ENCODE measurements at places on chromosomes 13 and 19. TPM values are rescaled to one million over a fixed set of nuclear protein-coding genes. Genes with fewer than 3 reads are reported as not detected.

The FOSB gene
- total RNA-seq = 33.6 TPM

DNA sequence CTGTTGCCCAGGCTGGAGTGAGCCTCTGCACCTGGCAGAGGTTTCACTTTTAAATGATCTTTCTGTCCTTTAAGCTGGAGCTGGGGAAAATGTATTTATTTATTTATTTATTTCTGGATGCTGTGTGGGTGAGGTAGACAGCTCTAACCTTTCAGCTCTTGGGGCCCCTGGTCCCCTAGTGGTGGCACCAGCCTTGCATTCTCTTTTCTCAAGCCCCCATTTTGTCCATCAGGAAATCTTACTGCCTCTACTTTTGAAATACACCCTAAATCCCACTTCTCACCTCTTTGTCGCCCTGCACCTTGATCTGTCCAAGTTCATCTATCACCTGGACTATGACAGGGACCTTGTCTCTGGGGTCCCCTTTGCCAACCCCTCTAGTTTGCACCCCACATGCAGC is 2.1 kb upstream of the B9D2 start:
- H3K27ac ChIP-seq = no peak overlapping the region
- no peaks in the 10 kb centered on the region for H3K27me3 ChIP-seq
- peaks cover 34% of the 10 kb centered on the region for H3K4me1 ChIP-seq
- no peaks in the 10 kb centered on the region for H3K36me3 ChIP-seq
- DNase-seq = no peak

The MYO9B gene
- total RNA-seq = 94.1 TPM

DNA sequence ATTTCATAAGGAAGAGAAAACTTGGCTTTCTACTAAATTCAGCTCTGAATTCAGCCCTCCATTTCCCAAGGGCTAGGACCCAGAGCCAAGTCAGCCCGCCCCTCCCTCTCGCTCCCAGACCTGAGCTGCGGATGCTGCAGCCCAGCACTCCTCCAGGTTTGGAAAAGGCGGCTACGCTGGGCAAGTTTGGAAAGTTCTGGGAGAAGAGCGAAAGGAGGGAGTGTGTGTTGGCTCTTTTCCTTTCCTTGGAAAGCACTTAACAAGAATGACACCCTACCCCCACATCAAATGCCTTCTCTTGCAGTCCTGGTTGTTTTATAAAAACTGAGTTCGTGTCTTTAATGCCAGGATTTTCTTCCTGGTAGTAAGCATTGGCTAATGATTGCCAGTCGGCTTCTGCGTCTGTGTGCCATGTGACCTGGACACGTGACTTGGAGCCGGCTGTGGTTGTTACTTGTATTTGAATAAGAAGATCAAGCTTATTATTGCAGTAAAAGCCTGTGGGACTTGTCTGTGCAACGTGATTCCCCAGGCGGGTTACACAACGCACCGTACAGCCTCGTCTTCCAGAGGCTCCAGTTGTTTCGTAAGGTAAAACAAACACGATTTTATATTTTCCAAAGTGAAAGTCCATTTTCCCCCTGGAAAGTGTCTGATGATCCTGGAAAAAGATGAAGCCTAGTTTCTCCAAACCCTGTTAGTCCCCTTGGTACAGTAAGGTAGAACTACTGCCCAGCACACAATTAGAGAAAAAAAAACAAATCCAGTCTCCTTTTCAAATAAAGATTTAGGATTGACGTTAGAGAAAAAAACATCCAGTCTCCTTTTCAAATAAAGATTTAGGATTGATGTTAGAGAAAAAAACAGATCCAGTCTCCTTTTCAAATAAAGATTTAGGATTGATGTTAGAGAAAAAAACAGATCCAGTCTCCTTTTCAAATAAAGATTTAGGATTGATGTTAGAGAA is 26.8 kb upstream of the UBE2L5 start:
- H3K27me3 ChIP-seq = no peaks in the 10 kb centered on the region
- peak overlapping the region; percentile 67 for H3K4me3 ChIP-seq
- H3K4me1 ChIP-seq = peaks cover 9% of the 10 kb centered on the region
- no peak for DNase-seq
- peak overlapping the region; percentile 86 for H3K27ac ChIP-seq
- no peaks in the 10 kb centered on the region for H3K36me3 ChIP-seq

The RFPL4A gene
- not detected for total RNA-seq

GRCh38 chr19:42098781-42099180 is 22.8 kb downstream of the ZNF574 start:
- H3K4me1 ChIP-seq = no peaks in the 10 kb centered on the region
- H3K27ac ChIP-seq = no peak overlapping the region
- DNase-seq = no peak
- no peak overlapping the region for H3K4me3 ChIP-seq
- H3K36me3 ChIP-seq = no peaks in the 10 kb centered on the region

- DNase-seq = no peak
- no peaks in the 10 kb centered on the region for H3K36me3 ChIP-seq
- no peak overlapping the region for H3K4me3 ChIP-seq
- no peaks in the 10 kb centered on the region for H3K27me3 ChIP-seq
- H3K27ac ChIP-seq = no peak overlapping the region
Observed at GRCh38 chr13:22196777-22197176, 525.9 kb downstream of the FGF9 start.

GRCh38 chr19:46209051-46209450 is 20.5 kb upstream of the IGFL1 start:
- no peak overlapping the region for H3K4me3 ChIP-seq
- no peaks in the 10 kb centered on the region for H3K27me3 ChIP-seq
- DNase-seq = no peak
- no peaks in the 10 kb centered on the region for H3K36me3 ChIP-seq

GRCh38 chr13:44165889-44166496 is 207.6 kb upstream of the SERP2 start:
- no peaks in the 10 kb centered on the region for H3K4me1 ChIP-seq
- no peak for DNase-seq
- H3K27ac ChIP-seq = no peak overlapping the region

The KLK8 gene
- total RNA-seq = not detected

The B3GNT3 gene
- not detected for total RNA-seq

GRCh38 chr13:36841391-36841790 is 22.4 kb downstream of the RFXAP start:
- no peak overlapping the region for H3K27ac ChIP-seq
- H3K27me3 ChIP-seq = no peaks in the 10 kb centered on the region
- H3K36me3 ChIP-seq = no peaks in the 10 kb centered on the region
- no peak overlapping the region for H3K4me3 ChIP-seq
- H3K4me1 ChIP-seq = no peaks in the 10 kb centered on the region
- DNase-seq = no peak

GRCh38 chr19:28563964-28564921 is 648.7 kb downstream of the UQCRFS1 start:
- no peaks in the 10 kb centered on the region for H3K36me3 ChIP-seq
- no peak for DNase-seq
- H3K27me3 ChIP-seq = no peaks in the 10 kb centered on the region
- H3K27ac ChIP-seq = no peak overlapping the region

The KLK5 gene
- total RNA-seq = 0.74 TPM

GRCh38 chr19:12985049-12985776 is 10.1 kb upstream of the NFIX start:
- DNase-seq = peak; percentile 67
- no peak overlapping the region for H3K27ac ChIP-seq
- H3K36me3 ChIP-seq = no peaks in the 10 kb centered on the region
- no peak overlapping the region for H3K4me3 ChIP-seq
- H3K4me1 ChIP-seq = peaks cover 23% of the 10 kb centered on the region
- no peaks in the 10 kb centered on the region for H3K27me3 ChIP-seq

DNA sequence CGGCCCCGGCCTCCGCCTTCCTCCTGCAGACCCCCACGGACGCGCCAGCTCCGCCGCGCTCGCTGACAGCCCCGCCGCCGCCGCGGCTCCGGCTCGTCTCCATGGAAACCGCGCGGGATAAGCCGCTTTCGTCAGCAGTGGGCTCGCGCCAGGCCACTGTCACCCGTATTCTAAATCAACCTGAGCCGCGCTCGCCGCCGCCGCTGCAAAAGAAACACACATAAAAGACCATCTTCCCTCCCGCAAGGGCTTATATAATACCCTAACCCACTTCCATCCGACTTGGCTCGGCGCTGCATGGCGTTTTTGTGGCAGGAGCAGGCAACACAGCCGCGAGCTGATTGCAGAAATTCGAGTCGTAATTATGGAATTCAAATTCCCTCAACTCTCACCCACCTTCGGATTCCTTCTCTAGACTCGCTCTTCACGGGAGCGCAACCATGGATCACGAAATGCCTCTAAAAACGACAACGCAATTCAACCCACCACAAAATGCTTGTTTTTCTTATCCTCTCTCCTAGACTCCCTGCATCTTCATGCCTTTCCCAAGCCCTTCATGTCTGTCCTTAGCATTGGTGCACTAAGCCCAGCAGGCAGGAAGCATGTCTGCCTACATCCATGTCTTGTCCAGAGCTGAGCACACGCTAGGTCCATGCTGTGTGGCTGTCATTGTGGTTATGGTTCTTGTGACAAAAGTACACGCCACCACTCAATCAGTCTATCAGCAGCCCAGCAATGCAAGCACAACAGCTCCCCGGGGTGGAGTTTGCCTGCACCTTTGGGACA is at the start of gene AMER2:
Gene AMER2, minus strand, starts transcription at position 772 of the 786 bp plus-strand sequence. Its CDS starts 669 bp downstream, at position 103.
- H3K36me3 ChIP-seq = no peaks in the 10 kb centered on the region
- peak within 1 kb of the TSS; percentile 49 for H3K4me3 ChIP-seq
- H3K4me1 ChIP-seq = peaks cover 12% of the 10 kb centered on the region
- no peak within 1 kb of the TSS for H3K27ac ChIP-seq

- no peaks in the 10 kb centered on the region for H3K36me3 ChIP-seq
- no peak for DNase-seq
- no peak overlapping the region for H3K4me3 ChIP-seq
- H3K4me1 ChIP-seq = no peaks in the 10 kb centered on the region
Observed at GRCh38 chr13:49956131-49956530, 20.0 kb upstream of the SPRYD7 start.

DNA sequence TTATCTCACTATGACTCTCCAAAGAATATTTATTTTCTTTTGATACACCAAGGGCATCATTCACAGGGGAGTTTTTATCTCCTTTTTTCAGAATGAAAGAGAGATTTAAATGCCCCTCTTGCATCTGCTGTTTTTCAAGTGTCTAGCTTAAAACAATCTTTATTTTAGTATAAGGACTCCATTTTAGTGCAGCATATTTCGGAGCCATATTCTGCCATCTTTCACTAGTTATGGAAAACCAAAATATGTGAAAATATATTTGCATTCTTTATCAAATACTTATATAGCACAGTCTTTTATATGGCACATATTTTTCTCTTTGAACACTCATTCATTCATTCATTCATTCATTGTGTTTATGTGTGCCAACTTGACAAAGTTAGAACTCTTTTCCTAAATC is 1130.2 kb downstream of the SLITRK5 start:
- H3K4me1 ChIP-seq = no peaks in the 10 kb centered on the region
- H3K27me3 ChIP-seq = no peaks in the 10 kb centered on the region
- no peak for DNase-seq
- H3K4me3 ChIP-seq = no peak overlapping the region

The ZNF324B gene
- 10.9 TPM for total RNA-seq

The EPSTI1 gene
- total RNA-seq = 16.1 TPM

The PSG1 gene
- total RNA-seq = not detected

GRCh38 chr13:114154476-114154875 is 22.1 kb upstream of the RASA3 start:
- no peak overlapping the region for H3K27ac ChIP-seq
- H3K4me1 ChIP-seq = peaks cover 7% of the 10 kb centered on the region
- H3K4me3 ChIP-seq = no peak overlapping the region
- no peaks in the 10 kb centered on the region for H3K36me3 ChIP-seq

The APOC4 gene
- total RNA-seq = 0.49 TPM

The GJB2 gene
- 0.31 TPM for total RNA-seq

The TEX26 gene
- not detected for total RNA-seq

The PSG5 gene
- total RNA-seq = not detected

GRCh38 chr13:109744512-109745051 is 41.8 kb downstream of the IRS2 start:
- peak; percentile 67 for DNase-seq
- H3K4me3 ChIP-seq = no peak overlapping the region
- H3K36me3 ChIP-seq = no peaks in the 10 kb centered on the region
- no peaks in the 10 kb centered on the region for H3K4me1 ChIP-seq

The TINCR gene
- total RNA-seq = 4.0 TPM

The MBD3L5 gene
- not detected for total RNA-seq

DNA sequence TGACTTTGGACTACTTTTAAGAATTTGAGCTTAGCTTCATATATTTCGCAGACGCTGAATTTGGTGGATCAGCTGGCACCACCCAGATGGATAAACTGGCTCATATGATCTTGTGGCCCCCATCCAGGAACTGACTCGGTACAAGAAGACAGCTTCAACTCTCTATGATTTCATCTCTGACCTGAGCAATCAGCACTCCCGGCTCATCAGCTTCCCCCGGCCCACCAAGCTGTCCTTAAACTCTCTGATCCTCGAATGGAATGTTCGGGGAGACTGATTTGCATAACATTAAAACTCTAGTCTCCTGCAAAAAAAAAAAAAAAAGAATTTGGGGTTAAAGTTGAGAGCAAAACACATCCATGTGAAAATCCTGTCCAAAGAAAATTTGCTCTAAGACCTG is 71.4 kb upstream of the IRS2 start:
- no peaks in the 10 kb centered on the region for H3K4me1 ChIP-seq
- no peaks in the 10 kb centered on the region for H3K36me3 ChIP-seq
- no peak for DNase-seq
- no peak overlapping the region for H3K4me3 ChIP-seq

GRCh38 chr19:47274891-47275761 is 441 bp downstream of the INAFM1 start:
- peak overlapping the region; percentile 60 for H3K4me3 ChIP-seq
- no peaks in the 10 kb centered on the region for H3K27me3 ChIP-seq
- no peak for DNase-seq
- H3K4me1 ChIP-seq = peaks cover 31% of the 10 kb centered on the region
- H3K27ac ChIP-seq = peak overlapping the region; percentile 97

GRCh38 chr13:53159431-53159830 is 130.8 kb downstream of the OLFM4 start:
- no peaks in the 10 kb centered on the region for H3K4me1 ChIP-seq
- H3K36me3 ChIP-seq = no peaks in the 10 kb centered on the region
- no peak overlapping the region for H3K27ac ChIP-seq
- no peak for DNase-seq
- H3K4me3 ChIP-seq = no peak overlapping the region

The IGSF23 gene
- total RNA-seq = not detected

- H3K4me3 ChIP-seq = peak within 1 kb of the TSS; percentile 65
- H3K27ac ChIP-seq = peak within 1 kb of the TSS; percentile 97
- peak; percentile 93 for DNase-seq
- H3K4me1 ChIP-seq = peaks cover 25% of the 10 kb centered on the region
- H3K36me3 ChIP-seq = no peaks in the 10 kb centered on the region
- no peaks in the 10 kb centered on the region for H3K27me3 ChIP-seq
Observed at GRCh38 chr19:45467456-45468158, at the start of gene FOSB. FOSB (plus strand) TSS chr19:45467996; CDS start chr19:45468587, 591 bp downstream.

- H3K27ac ChIP-seq = no peak overlapping the region
- no peak overlapping the region for H3K4me3 ChIP-seq
Observed at GRCh38 chr19:45752639-45753038, 16.4 kb downstream of the SIX5 start.
